Glomerular endothelial cell (primary cell): ENCODE measurements at places on chromosomes 7 and 10. TPM values are rescaled to one million over a fixed set of nuclear protein-coding genes. Genes with fewer than 3 reads are reported as not detected.

OR6B1 gene
- not detected in 2 replicates for total RNA-seq

CALML3 gene
- not detected in 2 replicates for total RNA-seq

CHST3 gene
- total RNA-seq = 8.2 and 10.6 TPM in 2 replicates

GRCh38 chr7:43653891-43654504, 71.1 kb downstream of the STK17A start:
- no peak for DNase-seq

- DNase-seq = no peak
These were observed 21.9 kb downstream of the CHCHD3 start for GRCh38 chr7:133060004-133060403.

GRCh38 chr10:116055917-116056252, 217.1 kb downstream of the GFRA1 start:
- DNase-seq = no peak

GRCh38 chr7:6636741-6637543, at the start of gene ZNF316:
TSS of gene ZNF316 (plus strand) at chr7:6637318. CDS start at chr7:6642410, 5,092 bp downstream.
- no peak for DNase-seq

GRCh38 chr7:44750921-44751571, 2.4 kb downstream of the ZMIZ2 start:
- no peak for DNase-seq

- DNase-seq = no peak
These were observed 17.5 kb downstream of the ZCCHC24 start for GRCh38 chr10:79427965-79428364.

DNA sequence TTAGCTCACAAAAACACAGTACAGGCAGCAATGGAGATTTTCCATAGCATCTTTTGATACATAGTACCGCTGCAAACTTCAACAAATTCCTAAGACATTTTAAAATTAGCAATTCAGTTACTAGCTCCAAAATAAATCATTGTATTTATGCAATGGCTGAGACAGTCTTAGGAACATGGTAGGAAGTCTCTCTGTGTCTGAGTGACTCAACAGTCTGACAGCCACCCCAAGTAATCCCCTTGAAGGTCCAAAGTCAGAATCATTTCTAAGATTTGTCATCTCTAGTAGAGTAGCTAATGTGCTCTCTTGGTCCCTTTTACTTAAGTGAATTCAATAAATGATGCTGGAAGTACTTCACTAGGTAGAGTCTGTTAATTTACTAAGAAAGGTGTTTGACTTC, 93.8 kb upstream of the NOBOX start:
- no peak for DNase-seq

DNA sequence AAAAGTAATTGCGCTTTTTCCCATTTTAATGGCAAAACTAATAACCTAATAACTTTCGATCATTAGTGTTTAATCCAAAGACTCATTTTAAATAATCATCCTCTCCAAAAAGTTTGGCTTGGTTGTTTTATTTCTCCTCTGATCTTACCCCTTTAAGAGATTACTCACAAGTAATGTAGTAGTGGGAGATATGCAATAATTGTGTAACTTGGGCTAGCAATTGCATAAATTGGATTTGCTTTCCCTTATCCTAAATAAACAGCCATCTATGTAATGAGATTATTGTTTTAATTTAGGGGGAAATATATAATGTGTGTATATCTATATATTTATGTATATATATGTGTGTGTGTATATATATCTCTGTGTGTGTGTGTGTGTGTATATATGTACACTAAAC, 82.5 kb downstream of the RNLS start:
- no peak for DNase-seq

DNA sequence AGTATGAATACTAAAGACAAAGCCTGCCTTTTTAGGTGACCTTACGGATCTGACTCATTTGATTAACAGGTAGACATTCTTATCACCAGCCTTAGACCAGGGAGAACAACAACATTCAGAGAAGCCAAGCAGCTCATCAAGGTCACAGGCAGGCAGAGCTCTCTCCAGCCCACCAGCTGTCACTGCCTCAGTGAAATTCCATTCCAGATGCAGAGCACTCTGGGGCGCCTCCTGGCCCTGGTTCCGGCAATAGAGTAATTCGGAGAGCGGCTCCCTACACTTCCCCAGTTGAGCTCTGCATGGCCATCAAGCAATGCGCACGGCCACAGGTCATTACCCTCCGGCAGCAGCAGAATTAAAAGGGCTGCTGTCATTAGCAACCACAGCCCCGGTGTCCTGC, 164.7 kb downstream of the TCERG1L start:
- DNase-seq = no peak

GRCh38 chr10:123997486-123998196, 95.8 kb downstream of the CHST15 start:
- no peak for DNase-seq

GRCh38 chr7:155336812-155337602, 39.3 kb downstream of the INSIG1 start:
- DNase-seq = no peak

DNA sequence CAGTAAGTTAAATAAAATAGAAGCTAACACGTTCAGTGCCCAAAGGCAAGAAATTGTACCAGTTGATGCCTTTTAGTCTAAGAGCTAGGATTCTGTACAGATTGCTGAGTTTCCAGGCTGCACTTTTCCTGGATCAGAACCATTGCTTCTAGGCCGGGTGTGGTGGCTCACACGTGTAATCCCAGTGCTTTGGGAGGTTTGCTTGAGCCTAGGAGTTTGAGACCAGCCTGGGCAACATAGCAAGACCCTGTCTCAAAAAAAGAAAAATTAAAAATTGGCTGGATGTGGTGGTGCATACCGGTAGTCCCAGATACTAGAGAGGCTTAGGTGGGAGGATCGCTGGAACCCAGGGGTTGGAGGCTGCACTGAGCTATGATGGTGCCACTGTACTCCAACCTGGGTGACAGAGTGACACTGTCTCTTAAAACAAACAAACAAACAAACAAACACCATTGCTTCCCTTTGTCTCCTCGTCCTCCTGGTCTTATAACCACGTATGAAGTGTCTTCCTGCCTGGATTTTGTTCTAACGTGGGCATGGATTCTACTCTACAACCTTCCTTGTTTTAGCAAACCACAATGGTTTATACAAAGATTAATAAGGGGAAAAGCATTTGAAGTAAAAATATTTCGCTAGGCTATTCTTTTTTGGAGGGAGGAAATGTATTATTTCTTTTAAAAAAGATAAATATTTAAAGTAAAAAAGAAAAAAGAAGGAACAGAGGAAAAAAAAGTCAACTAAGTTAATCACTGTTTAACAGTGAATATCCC, 9.7 kb upstream of the CCNY start:
- DNase-seq = no peak

GRCh38 chr7:130959743-130960207, 225.8 kb upstream of the KLF14 start:
- DNase-seq = no peak

DNA sequence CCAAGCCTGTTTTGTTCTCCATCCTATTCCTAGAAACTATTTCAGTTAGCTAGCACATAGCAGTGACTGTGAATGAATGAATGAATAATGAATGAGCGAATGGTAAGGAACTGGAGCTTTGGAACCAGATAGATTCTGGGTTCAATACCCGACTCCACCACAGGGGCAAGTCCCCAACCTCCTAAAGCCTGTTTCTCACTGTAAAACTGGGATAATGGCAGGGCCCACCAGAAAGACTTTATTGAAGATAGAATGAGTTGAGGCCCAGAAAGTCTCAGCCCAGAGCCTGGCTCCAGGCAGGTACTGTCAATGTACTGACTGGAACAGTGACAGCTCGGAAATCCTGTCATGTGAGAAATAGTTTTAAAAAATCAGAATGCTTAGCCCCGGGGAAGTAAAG, 1.1 kb upstream of the CDH23 start:
- DNase-seq = no peak

- DNase-seq = no peak
These were observed 95.0 kb downstream of the CALD1 start for GRCh38 chr7:134874407-134874806.

DNA sequence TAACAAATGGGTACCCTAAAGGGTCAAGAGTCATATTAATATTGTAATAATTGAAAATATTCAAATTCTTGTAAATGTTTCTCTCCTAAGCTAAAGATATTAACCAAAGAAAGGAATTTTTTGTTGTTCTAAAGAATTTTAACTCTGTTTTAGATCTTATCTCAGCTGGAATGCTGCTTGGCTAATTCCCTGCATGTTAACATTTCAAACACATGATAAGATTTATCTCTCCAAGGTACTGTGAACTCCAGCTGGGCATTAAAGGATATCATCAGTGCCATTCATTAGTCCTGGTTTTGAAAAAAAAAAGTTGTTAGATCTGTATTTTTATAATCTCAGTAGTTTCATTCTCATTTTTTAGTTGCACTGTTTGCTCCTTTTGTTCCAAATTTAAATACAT, 76.9 kb downstream of the MAPK8 start:
- DNase-seq = no peak
